Activated naive CD4-positive, alpha-beta T cell treated with anti-CD3 and anti-CD28 coated beads for 36 hours (primary cell): ENCODE measurements at places on chromosomes 3 and 15. TPM values are rescaled to one million over a fixed set of nuclear protein-coding genes. Genes with fewer than 3 reads are reported as not detected.
A peak's percentile ranks its signal among the peaks of the same experiment; 100 is the strongest.

GRCh38 chr3:188283347-188283746 lies 129.4 kb downstream of the LPP start:
- no peak overlapping the region for H3K4me3 ChIP-seq
- H3K27me3 ChIP-seq: no peaks in the 10 kb centered on the region
- no peaks in the 10 kb centered on the region for H3K36me3 ChIP-seq
- no peak for DNase-seq
- H3K4me1 ChIP-seq: peaks cover 49% of the 10 kb centered on the region
- no peak overlapping the region for H3K27ac ChIP-seq

The EPHB3 gene
- total RNA-seq: not detected

The CHDH gene
- total RNA-seq: 0.35 TPM

GRCh38 chr3:189805375-189806067 lies 174.3 kb downstream of the TP63 start:
- H3K4me3 ChIP-seq: no peak overlapping the region
- no peaks in the 10 kb centered on the region for H3K36me3 ChIP-seq
- no peak for DNase-seq
- H3K27ac ChIP-seq: no peak overlapping the region
- no peaks in the 10 kb centered on the region for H3K4me1 ChIP-seq

The SLC6A20 gene
- not detected for total RNA-seq

The OSTN gene
- total RNA-seq: not detected

DNA sequence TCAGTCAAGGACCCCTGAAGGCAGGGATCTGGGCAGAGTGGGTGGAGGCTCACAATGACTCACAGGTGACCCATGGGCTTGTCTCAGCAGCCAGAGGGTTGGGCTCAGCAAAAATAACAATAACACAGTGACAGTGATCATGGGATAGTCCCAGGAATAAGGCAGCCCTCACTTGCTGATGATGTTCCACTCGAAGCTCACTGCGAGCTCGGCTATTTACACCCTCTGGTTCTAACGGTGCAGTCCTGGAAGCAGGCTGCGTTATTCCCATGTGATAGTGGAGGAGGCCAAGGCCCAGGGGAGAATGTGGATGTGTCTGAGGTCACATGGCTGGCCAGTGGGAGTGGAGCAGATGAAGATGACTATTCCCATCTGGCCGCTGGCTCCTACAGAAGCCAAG lies 16.2 kb downstream of the CCDC33 start:
- H3K27me3 ChIP-seq: peaks cover 2% of the 10 kb centered on the region
- no peak for DNase-seq
- no peaks in the 10 kb centered on the region for H3K4me1 ChIP-seq
- no peak overlapping the region for H3K27ac ChIP-seq
- no peaks in the 10 kb centered on the region for H3K36me3 ChIP-seq

The FANCD2OS gene
- not detected for total RNA-seq

GRCh38 chr15:90191794-90192509 lies 9.2 kb upstream of the SEMA4B start:
- H3K4me1 ChIP-seq: peaks cover 22% of the 10 kb centered on the region
- no peaks in the 10 kb centered on the region for H3K36me3 ChIP-seq
- DNase-seq: peak; percentile 59
- H3K4me3 ChIP-seq: peak overlapping the region; percentile 61

The THPO gene
- not detected for total RNA-seq

DNA sequence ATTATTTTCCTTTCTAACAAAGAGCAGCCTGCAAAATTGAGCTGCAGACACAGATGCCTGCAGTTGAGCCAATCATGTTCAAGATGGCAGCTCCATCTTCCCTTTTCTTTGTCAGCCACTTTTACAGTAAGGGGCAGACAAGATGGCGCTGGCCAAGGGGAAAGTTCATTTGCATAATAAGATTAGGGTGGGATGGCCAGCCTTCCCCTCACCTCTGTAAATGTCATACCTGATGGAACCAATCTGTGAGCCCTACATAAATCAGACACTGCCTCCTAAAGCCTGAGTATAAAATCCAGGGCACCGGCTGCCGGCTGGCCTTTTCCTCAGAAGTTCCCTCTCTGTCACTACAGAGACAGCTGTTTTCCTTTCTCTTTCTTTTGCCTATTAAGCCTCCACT lies 15.8 kb downstream of the PATL2 start:
- H3K27me3 ChIP-seq: no peaks in the 10 kb centered on the region
- no peak overlapping the region for H3K4me3 ChIP-seq
- H3K27ac ChIP-seq: no peak overlapping the region
- no peaks in the 10 kb centered on the region for H3K36me3 ChIP-seq
- H3K4me1 ChIP-seq: peaks cover 15% of the 10 kb centered on the region
